ENCODE measurements at places on chromosomes 16 and 17. TPM values are rescaled to one million over a fixed set of nuclear protein-coding genes. Genes with fewer than 3 reads are reported as not detected.

GRCh38 chr16:85317704-85318103 lies 205.4 kb upstream of the CIBAR2 start:
- no peak for DNase-seq

DNA sequence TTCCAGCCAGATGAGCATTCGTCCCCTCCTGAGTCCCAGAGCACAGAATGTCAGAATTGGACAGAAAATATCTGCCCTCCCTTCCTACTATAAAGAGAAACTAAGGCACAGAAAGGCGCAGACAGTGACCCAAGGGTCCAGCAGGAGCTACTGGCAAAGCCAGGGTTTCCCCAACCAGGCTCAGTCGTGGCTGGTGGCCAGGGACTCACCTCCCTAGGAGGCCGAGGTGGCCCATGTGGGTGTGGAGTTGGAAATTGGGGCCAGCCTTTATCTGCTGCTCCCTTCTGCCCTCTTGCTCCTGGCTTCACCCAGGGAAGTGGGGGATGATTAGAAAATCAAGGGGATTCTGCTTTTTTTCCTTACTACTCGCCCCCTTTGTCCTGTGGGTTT lies 1.1 kb downstream of the DRC7 start:
- DNase-seq, result no peak

- DNase-seq, result peak; percentile 25
These were observed 3.6 kb upstream of the ZNF652 start for GRCh38 chr17:49365667-49366066.

DNA sequence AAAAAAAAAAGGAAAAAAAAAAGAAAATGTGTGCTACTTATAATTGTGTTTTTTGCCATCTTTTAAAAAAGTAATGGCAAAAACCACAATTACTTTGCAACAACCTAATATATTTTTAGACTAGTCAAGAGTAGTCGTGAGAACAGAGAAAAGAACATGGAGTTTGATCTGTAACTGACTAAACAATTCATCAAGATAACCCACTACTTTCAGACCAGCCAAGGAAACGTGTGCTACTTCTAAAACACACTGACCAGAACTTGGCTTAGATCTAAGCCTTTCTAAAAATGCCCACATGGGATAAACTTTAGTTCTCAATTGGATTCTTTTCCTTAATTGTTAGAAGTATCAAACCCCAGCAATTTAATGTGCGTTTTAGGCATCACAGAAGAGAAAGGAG lies 616 bp downstream of the PECAM1 start:
- DNase-seq, result no peak

GRCh38 chr17:75771334-75772281 lies 6.6 kb upstream of the GALK1 start:
- peak; percentile 85 for DNase-seq

Gene CCDC154
- total RNA-seq, result 0.75 TPM

Gene CSH1
- not detected for total RNA-seq

Gene TBC1D3E
- not detected for total RNA-seq

Gene SMIM36
- not detected for total RNA-seq

- no peak for DNase-seq
These were observed 132.8 kb downstream of the SEC14L1 start for GRCh38 chr17:77273397-77274085.

DNA sequence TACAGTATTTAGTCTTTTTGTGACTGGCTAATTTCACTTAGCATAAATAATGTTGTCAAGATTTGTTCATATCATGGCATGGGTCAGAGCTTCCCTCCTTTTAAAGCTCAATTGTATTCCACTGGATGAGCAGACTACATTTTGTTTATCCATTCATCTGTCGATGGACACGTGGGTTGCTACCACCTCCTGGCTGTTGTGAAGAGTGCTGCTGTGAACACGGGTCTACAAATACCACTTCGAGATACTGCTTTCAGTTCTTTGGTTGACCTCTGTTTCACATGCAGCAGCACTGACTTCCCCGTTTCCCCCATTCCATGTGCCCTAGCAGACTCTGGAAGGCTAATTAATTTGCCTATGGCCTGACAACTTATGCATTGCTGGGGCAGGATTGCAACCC lies 285.4 kb downstream of the SHISA9 start:
- no peak for DNase-seq

- no peak for DNase-seq
These were observed 47.8 kb downstream of the BMERB1 start for GRCh38 chr16:15482068-15482747.

- no peak for DNase-seq
These were observed 8.3 kb downstream of the PITPNC1 start for GRCh38 chr17:67385122-67385988.

DNA sequence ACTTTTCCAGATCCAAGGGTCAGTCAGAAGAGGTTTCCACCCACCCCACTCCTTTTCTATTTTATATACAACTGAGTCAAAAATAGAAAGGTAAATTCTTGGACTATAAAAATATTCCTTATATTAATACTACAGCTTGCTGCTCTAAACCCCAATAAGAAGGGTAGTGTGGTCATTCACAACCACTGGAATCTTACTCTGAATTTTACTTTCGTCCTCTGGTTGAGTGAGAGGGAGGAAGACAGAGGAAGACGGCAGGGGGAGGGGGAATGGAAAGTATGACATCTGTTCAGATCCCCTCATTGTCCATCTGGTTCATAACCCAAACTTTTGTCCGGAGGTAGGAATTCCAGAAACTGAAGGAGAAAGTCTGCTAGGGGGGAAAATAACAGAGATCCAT lies 67.2 kb downstream of the MAF start:
- DNase-seq, result no peak

DNA sequence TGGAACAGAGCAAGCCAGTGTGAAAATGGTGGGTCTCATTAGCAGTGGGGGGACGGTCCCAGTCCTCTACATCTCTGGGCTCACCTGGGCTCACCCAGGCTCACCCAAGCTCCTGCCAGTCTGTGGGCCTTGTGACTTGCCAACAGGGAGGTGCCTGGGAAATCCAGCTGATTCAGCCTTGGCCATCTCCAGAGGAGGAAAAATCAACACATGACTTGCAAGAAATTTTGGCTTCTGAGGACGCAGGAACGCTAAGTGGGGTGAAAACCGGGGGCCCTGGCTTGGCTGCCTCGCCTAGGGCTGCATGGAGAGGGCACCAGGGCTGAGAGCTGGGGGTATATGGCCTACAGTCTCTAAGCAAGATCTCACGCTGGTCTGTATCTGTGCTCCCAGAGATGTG lies 47.7 kb downstream of the VAC14 start:
- DNase-seq, result no peak

Gene ZP2
- total RNA-seq, result not detected

Gene TBC1D3I
- total RNA-seq, result not detected

Gene PTX4
- total RNA-seq, result 0.61 TPM

Gene CD300H
- not detected for total RNA-seq

GRCh38 chr17:73184136-73184993 lies 8.5 kb upstream of the COG1 start:
- no peak for DNase-seq

- DNase-seq, result no peak
These were observed 137.0 kb downstream of the MSI2 start for GRCh38 chr17:57393368-57393767.

Gene KRTAP4-8
- total RNA-seq, result not detected

GRCh38 chr17:73710095-73710592 lies 65.9 kb upstream of the SDK2 start:
- DNase-seq, result peak; percentile 40

GRCh38 chr17:78337244-78338109 lies 22.4 kb downstream of the SOCS3 start:
- DNase-seq, result no peak

DNA sequence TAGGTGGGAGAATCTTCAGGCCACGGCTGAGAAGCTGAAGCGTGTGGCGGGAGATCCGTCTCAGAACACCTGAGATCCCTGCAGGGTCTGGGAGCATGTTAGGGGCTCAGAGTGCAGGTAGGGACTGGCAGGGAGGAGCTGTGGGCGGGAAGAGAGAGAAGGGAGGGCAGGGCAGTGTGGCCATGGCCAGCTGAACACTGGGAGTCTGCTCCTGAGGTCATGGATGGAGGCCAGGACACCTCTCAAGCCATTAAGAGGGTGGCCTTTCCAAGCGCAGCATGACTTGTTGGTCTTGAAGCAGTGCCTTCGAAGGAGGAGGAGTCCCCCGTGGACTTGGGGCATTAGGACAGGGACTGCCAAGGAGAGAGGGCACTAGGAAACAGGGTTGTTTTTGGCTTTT lies 23.7 kb downstream of the NAA60 start:
- no peak for DNase-seq

GRCh38 chr17:16123531-16123930 lies 91.8 kb downstream of the NCOR1 start:
- no peak for DNase-seq

- DNase-seq, result no peak
These were observed 21.7 kb downstream of the MSI2 start for GRCh38 chr17:57277923-57278604.

GRCh38 chr16:57000271-57001025 lies 11.1 kb downstream of the NLRC5 start:
- DNase-seq, result no peak

GRCh38 chr17:64276961-64277505 lies 14.0 kb upstream of the TEX2 start:
- DNase-seq, result no peak

DNA sequence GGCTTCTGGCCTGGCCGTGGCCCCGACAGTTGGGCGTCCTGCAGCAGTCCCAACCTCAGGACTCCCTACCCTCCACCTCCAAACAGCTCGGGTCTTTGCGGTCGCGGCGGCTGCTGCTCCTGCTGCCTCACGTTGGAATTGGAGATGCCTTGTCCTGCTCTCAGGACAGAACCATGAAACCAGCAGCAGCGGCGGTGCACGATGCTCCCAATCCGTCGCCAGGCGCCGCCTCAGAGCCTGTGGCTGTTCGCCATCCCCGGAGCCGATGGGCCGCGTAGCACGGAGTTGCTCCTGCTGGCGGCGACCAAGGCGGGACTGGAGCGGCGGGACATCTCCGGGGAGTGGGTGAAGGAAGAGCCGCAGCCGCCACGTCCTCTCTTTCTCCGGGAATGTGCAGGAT lies 1965.9 kb downstream of the TP53TG3F start:
- DNase-seq, result no peak

Gene ACE
- total RNA-seq, result 2.4 TPM

- no peak for DNase-seq
These were observed 370.2 kb upstream of the MAF start for GRCh38 chr16:79970551-79971236.

Gene KRTAP1-5
- total RNA-seq, result not detected
